ENCODE measurements at places on chromosomes 4 and X.

DNA sequence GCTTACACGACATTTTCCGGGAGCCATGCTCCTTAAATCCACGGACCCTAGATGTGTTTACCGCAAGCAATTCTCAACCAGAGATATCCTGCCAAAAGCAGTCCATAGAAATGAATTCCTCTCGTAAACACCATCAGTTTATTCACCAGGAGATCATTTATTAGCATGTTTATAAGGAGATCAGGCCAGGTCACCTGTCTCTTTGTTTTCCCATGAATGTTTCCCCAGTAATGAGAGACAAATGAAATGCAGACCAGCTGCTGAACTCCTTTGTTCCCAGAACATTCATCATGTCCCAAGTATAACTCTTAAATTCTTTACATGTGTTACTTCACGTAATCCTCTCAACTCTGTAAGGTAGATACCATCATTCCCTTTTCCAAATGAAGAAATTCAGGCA, 137.1 kb downstream of the DDX53 start:
- no peak for DNase-seq

DNA sequence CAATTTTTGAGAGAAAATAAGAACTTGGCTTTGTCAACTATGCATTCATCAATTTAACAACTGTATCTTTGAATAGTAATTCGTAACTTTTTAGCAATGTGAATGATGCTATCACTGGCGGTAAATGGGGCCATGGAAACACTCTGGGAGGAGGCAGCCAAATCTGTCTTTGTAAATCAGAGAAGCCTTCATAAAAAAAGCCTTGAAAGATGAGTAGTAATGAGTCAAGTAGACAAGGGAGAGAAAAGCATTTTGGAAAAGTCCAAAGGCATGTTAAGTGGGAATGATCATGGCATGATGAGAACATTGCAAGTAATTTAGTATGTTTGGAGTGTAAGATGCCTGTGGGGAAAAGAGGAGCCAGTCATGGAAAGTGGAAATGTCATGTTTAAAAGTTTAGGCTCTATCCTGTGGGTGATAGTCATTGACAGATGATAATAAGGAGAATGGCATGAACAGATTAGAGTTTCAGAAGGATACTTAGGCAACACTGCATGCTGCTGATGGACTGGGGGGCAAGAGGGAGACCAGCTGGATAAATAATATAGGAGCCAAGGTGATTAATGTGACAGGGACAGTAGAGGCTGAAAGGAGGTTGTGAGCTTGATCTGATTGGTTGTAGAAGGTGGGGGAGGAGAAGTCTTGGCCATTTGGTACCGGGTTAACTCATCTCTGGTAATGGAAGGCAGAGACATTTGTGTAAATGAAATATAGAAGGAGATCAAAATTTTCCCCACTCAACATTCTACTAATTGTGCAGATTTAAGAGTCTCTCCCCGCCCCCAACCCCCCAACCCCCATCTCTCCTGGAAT, 16.3 kb downstream of the SPRY1 start:
- DNase-seq: no peak

GRCh38 chr4:173317004-173317403, 17.2 kb downstream of the HMGB2 start:
- DNase-seq: no peak

GRCh38 chrX:151359931-151360871, 36.8 kb upstream of the VMA21 start:
- DNase-seq: peak; percentile 35

DNA sequence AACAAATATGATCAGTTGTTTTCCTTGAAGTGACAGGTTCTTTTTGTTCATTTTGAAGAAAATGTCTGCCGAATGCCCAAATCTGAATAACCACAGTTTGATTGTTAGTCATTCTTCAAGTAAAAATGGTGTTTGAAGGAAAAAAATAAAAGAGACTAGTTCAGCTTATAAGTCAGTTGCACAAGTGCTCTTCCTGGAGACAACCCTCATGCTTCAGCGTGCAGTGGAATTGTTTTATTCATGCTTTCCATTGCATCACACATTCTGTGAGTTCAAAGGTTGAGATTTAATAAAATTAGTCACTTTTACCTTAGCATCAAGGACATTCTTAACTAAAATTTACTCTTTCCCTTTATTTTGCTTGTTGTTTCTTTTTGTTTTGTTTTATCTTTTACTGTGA, 404.9 kb downstream of the ZNF674 start:
- no peak for DNase-seq

- no peak for DNase-seq
Observed at GRCh38 chr4:100420571-100420970, 97.3 kb downstream of the EMCN start.

DNA sequence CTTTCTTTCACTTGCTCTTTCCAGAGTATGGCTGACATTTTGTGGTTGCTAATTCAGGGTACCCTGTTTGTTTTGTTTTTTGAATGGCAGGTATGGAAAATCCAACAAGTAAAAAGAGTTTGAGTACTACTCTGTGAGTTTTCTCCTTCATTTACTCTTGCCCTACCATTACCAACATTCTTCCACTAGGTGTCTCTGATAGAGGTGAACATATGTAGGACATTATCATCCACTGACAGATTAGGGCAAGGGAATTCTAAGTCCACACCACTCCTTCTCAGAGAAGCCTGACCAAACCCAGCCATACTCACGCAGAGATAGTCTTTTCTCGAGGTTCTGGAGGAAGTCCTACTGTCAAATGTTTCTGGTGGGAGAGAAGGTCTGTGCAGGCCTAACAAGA, 36.7 kb upstream of the HDAC8 start:
- no peak for DNase-seq

- no peak for DNase-seq
Observed at GRCh38 chr4:20652226-20652885, 47.9 kb upstream of the PACRGL start.

DNA sequence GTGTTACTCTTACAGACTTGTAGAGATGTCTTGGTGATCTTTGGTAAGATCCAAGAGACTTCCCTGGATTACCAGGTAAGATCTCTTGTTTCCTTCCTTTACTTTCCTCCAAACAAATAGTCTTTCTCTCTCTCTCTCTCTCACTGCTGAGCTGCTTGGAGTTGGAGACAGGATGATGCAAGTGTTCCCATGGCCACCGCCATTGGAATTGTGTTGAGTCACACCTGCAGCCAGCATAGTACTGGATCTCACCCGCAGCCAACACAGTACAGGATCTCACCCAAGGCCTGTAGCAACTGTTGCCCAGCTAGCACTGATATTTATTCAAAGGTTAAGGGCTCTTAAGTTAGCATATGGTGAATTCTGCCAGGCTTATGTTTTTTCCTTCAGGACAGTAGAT, 1080.9 kb downstream of the FAT4 start:
- no peak for DNase-seq

DNA sequence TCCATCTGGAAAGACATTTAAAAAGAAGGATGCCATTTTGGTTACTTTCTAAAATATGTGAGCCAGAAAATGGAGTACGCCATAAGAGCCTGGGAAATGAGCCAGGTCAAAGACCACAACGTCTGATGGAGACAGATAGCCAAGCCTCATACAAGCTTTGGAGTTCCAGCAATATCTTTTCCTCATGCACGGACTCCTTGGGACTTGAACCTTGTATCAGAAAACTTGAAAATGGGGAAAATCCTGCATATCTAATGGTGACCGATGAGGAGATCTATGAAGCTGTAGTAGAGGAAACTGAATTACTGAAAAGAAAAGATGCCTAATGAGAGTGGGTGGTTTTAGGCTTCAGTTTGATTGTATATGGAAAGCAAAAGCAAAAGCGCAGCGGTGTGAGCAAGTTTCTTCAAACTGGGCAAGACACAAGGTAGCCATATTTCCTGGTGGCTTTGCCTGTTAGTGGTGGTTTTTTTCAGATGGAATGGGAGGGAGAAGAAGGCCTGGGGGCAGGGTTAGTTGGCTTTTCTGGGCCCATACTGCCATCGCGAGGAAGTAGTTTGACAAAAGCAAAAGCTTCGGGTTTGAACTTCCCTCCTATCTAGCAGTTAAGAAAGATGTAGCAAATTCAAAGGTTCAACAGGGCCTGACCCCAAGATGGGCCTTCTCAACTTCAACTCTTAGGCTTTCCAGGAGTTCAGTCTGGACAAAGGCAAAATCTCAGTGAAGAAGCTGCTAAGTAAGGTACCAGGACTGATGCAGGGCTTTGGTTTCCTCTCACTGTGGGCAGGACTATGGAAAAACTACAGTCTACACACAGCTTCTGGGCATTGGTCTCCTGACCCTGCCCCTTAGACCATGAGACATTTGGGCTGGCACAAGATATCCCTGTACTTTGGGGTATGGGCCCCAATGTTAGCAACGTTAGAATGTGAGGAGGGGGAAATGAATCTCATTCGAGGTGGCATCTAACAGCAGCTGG, 210.0 kb upstream of the STK26 start:
- DNase-seq: no peak

DNA sequence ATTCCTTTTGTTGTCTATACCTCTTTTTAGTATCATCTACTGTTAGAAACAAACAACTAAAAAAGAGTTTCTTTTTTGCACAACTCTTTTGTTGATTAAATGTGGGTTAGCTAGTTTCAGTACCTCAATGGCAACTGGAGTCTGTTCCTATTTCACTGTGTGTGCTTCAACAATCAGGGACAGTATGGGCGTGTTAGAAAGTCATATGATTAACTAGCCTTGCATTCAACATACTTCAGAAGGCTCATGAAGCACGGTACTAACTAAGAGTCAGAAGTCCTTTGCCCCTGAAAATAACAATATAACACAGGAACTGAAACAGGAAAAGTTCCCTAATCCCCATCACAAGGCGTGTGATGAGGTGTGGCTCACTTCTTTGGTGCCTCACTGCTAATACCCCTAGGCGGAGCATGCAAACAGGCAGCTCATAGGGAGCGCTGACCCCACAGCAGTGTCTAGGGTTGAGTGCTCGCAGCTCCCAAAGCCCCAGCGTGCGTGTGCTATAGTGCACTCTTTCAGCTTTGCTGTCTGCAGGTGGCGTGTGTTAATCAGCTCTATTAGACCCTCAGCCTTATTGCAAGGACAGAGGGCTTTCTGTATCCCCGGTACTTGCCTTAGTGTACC, 203.1 kb upstream of the NDST3 start:
- no peak for DNase-seq
